Sciatic nerve (tissue), 2 donors: ENCODE measurements at places on chromosomes 11 and 22.
A peak's percentile ranks its signal among the peaks of the same experiment; 100 is the strongest.

DNA sequence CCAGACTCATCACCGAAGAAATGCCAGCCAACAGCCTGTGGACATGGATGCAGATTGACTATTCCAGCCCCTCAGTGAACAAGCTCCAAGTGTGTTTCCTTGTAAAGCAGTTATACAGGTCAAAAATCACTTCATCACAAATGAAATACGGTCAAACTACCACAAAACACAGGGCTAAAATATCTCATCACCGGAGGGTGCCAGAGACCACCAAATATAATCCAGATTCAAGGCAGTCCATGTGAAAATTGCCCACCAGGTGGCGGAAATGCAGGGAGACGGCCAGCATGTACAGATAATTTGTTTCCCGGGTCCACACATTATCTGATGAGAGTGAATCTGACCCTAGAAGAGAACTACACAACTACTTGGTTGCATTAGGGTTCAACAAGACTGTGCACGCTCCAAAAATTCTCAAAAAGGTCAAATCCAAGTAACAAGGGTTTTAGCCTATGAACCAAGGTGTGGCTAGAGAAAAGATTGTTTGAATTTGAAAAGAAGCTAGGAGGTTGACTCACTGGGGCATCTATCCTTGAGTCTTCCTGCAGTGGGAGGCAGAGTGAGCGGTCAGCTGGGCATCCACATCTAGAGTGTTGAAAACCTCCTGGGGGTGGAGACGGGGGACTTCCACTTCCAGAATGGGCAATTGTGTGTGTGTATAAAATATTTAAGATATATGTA lies 71.7 kb downstream of the IGLL5 start:
- DNase-seq = peak; percentile 92

DNA sequence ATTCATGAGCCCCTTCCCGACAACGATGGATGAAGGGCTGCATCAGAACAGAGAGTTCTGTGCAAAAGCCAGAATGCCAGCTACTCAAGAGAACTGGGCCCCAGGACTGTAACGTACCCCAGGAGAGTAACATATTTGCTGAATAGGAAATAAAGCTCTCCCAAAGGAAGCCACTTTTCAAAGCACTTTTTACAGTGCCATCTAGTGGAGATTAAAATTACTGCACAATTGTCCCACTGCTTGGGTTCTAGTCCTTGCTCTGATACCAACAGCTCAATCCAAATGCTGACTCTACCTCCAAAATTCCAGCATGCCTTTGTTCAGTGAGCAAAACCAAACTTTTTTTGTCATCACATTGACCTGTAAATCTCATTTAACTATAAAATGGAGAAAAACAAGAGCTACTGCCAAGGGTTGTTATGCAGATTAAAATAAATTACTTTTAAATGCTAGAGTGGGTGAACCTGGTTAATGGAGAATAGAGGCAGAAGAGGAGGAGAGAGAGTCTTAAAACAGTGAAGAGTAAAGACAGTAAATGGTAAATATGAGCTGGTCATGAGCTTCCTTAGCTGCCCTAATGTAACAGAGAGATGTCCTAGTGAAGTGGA lies 87.6 kb upstream of the FSHB start:
- DNase-seq = no peak

GRCh38 chr22:47139013-47139789 lies 376.8 kb downstream of the TBC1D22A start:
- DNase-seq = no peak

DNA sequence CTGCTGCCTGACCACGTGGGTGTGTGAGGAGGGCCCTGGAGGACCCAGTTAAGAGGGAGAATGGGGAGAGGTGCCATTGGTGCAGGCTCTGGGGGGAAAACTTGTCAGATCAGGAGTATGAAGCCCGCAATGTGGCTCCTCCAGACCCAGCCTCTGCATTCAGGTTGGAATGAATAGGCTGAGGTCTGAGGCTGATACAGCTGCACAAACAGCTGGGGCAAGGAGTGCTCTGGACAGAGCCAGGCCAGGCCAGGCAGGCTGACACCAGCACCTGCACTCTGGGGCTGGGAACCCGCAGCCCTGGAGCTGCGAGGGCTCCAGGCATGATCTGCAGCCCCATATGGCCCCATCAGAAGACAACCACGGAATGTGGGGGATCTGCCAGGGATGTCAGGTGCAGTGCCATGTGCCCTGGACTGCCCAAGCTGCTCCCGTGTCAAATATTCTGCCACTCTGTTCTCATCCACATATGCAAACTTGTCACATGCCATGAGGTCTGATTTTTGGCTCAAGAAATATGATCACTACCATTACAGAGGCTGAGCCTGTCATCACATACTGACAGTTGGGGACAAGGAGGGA lies 27.2 kb upstream of the KCNJ11 start:
- DNase-seq = no peak

- peak; percentile 37 for DNase-seq
Observed at GRCh38 chr11:2540992-2541680, 96.3 kb downstream of the KCNQ1 start.

DNA sequence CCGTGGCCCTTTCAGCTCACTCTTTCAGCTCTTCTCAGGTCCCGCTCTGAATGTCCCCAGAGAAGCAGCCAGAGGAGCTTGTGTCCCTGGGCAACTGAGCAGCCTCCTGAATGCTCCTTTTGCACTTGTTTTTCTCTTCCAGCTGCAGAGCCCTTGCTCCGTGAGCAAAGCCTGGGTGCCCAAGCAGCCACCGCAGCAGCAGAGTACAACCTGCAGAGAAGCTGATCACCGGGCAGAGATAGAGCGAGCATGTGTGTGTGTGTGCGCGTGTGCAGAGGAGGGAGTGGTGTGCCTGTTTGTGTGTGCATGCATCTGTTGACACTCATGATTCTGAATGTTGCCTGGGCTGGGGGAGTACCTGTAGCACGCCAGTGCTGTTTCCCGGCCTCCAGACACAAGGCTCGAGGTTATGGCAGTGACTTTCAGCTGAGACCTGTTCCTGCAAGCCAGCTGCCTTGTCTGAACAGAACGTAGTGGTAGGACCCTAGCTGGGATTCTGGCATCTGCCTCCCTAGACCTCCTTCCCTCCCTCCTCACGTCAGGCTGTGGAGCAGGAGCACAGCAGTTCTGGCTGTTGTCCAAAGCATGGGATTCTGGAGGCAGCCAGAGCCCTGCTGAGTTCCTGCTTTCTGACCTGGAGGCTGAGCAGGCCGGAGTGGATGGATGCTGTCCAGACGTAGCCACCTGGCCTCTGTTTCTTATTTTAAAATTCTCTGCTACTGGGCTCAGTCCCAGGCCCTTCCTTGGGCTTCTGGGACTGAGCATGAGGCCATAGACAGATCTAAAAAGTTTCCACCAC lies 4.5 kb upstream of the MAPK8IP1 start:
- DNase-seq = no peak

- DNase-seq = no peak
Observed at GRCh38 chr11:62830904-62831519, 839 bp downstream of the STX5 start.

DNA sequence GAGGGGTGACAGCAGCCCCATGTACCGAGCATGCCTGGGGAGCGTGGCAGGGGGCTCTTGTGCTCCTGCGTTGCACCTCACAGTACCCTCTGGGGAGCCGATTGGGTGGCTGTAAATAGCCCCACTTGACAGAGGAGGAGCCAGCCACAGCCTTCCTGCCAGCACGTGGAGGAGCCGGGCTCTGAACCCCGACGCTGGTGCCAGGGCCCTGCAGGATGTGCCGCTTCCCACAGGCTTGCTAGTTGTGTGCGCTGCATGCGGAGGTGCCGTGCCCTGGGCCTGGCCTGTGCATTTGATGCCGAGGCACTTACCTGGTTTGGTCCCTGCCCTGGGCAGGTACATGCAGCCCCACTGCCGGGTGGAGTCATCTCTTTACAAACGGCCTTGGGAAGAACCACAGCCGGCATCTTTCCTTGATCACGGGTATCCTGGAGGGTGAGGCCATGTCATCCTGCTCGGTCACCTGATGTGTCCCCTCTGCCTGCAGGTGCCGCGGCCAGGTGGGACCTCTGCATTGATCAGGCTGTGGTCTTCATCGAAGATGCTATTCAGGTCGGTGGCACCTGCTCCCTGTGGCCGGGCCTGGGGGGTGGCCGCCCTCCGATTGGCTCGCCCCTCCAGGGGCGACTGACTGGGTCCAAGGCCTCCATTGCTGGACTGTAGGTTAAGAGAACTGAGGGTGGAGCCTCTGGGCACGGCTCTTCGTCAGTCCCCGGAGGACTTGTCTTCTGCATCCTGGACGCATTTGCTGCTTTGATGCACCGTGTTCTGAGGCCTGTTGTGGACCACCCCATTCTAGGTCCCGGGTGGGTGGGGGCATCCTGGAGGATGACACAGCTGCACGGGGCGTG lies 5.0 kb downstream of the TPCN2 start:
- no peak for DNase-seq

- DNase-seq = no peak
Observed at GRCh38 chr11:62487738-62488551, 58.7 kb downstream of the AHNAK start.

DNA sequence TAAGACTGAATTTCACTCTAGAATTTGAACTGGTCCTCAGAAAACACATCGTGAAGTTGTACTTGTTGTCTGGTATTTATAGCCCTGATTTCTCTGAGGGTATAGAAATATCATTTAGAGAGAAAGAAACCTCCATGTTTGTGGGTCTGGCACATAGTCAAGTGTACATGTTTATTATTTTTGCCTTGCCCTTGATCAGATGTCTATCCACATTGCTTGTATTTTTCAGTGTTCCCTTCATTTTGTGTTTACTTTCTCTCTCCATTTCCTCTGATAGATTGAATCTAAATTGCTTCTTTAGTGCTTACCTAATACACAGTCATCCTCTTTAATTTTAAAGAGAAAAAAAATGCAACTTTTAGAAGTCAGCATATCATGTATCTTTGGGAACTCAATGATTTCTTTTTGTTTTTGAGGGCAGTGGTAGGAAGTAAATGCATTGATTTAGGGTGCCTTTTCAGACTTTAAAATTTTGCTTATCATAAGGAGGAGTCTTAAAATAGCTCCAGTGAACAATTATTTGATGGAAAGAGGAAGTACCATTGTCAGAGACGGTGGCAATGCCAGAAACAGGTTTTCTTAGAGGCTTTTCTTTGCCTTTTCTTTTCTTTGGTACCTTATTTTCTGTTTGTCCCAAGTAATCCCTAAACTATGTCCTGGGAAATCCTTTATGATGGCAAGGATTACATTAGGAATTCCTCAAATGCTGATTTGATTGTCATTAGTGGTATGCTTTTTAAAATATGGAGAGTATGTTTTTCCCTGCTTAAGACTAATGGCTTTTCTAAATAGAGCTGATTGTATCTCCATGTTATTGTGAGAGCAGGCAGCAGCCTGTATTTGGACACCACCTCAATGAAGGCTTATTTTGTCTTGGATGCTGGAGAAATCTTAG lies 29.8 kb upstream of the TECTA start:
- no peak for DNase-seq

- DNase-seq = peak; percentile 70
Observed at GRCh38 chr22:46045459-46046298, 68.7 kb upstream of the WNT7B start.

GRCh38 chr11:113764527-113765219 lies 8.8 kb downstream of the ZW10 start:
- DNase-seq = no peak

DNA sequence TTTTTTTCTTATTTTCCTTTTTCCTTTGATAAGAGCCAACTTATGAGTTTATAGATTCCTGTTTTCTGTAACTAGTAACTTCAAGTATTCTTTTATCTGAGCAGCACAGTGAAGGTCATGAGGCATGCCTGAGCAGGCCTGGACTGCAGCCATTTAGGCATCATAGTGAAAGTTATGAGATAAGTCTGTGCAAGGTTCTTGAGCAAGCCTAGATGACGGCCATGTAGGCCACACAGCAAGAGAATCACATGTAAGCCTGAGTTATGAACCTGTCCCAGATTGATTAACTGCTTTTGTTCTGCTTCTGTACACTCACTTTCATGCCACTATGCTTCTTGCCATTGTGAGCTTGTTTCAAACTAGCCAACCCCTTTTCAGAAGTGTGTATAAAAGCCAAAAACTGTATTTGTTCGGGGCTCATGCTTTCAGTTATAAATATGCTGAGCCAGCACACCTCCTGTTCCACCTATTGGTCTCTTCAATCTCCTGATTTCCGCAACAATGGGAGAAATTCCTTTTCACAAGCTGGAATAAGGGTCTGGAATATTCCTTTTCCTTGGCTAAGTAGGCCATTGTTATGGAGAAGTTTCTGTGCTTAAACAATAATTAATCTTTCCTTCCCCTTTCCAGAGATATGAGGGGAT lies 745.7 kb downstream of the FAM181B start:
- no peak for DNase-seq

GRCh38 chr11:123519055-123519796 lies 89.2 kb downstream of the GRAMD1B start:
- no peak for DNase-seq

DNA sequence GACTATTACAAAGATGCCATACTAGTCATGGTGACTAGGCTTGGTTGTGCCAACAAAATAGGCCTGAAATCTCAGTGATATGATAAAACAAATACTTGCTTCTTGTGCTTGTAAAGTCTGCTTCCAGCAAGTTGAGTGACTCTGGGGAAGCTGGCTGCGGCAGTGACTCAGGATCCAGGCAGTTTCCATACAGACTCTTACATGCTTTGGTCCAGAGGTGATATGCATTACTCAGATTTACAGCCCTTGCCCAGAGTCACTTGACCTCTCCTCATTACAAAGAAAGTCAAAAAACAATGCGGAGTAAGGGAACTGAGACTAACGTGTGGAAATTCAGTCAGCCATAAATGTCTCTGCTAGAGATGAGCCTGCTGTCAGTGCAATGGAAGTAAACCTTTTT lies 387.5 kb downstream of the KCNA4 start:
- no peak for DNase-seq

- no peak for DNase-seq
Observed at GRCh38 chr22:48842583-48842945, 985.1 kb downstream of the BRD1 start.

GRCh38 chr11:47819743-47820142 lies 28.4 kb downstream of the NUP160 start:
- no peak for DNase-seq

GRCh38 chr11:78149646-78150045 lies 10.2 kb upstream of the ALG8 start:
- no peak for DNase-seq

- DNase-seq = no peak
Observed at GRCh38 chr11:100585728-100586127, 101.4 kb upstream of the ARHGAP42 start.

DNA sequence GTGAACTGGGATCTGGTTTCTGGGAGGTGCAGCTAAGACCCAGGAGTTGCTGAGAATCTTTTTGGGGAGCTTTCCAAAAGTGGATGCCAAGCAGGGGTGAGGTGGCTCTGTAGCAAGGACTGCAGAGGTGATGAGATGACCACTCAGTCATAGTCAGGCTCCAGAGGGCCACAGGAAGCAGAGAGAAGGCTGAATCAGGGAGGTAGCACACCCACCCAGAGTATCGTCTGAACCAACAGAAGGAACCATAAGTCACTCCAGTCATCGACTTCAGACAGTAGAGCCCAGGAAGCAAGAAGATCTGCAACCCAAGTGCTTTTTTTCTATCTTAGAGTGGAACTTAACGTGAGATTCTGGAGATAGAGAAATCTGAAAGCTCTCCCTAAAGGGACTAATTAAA lies 335.7 kb upstream of the MPPED2 start:
- no peak for DNase-seq

GRCh38 chr22:19480789-19481188 lies 1.1 kb downstream of the CDC45 start:
- no peak for DNase-seq

- DNase-seq = no peak
Observed at GRCh38 chr11:114322934-114323333, 26.7 kb downstream of the NNMT start.
